Stimulated activated CD8-positive, alpha-beta memory T cell treated with anti-CD3 and anti-CD28 coated beads, Interleukin-4, amount 100 ng/mL, for 1 hour (primary cell): ENCODE measurements at places on chromosomes 11 and 22.

DNA sequence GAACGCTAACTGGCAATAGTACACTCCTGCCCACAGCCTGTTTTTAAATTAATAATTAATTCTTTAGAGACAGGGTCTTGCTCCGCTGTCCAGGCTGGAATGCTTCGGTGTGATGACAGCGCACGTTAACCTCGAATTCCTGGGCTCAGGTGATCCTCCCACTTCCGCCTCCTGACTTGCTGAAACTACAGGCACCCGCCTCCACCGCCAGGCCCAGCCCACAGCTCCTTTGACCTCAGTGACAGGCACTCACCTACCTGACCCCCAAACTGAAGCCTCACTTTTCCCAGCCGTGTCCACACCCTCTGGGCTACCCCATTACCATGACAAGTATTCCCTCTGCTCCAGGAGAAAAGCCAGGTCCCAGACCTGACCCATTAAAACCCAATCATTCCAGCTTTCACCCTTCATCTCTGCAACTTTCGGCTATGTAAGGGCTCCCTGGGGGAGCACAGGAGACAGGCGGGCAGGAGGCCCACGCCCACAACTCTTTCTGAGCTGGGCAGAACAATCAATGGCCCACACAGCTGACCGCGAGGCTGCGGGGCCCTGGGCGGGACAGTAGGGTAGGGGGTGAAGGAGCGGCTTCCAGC is 730 bp downstream of the LMNTD2 start:
- no peak for DNase-seq

- DNase-seq = no peak
These were observed 1.2 kb downstream of the DNAJC4 start for GRCh38 chr11:64231546-64231945.

DNA sequence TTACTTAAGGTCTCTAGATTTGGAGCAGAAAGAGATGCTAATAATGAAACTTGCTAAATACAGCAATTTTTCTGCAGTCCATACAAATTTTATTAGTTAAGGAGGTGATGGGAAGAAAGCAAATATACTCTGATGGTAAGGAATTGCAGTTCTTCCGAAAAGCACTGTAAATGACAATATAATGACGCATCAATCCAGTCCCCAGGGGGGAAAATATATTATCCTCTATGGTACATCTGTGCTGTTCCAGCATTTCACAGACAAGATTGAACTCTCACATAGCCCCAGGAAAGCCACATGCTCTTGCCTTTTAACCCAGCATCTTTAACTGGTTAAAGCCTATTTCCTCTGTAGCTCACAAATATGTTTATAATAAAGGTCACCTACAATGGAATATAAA is 416.6 kb upstream of the CCDC90B start:
- DNase-seq = no peak

- DNase-seq = no peak
These were observed 79.7 kb downstream of the FDX1 start for GRCh38 chr11:110509472-110509871.

DNA sequence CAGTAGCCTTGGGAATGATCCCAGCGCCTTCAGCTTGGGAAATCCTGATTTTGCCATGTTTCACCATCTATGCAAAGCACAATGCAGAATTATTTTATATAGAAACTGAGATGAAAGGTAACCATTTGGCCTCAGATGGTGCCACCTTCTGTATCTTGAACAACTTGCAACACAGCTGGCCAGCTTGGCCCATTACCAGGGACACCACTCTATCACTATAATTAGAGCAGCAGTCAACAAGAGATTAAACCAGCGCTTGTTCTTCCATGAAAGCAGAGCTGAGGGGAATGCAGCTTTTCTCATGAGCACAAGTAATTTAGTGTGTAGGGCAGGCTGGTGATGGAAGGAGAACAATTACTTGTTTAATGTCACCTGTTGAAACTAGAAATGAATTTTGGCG is 6.7 kb upstream of the ZDHHC13 start:
- DNase-seq = no peak

DNA sequence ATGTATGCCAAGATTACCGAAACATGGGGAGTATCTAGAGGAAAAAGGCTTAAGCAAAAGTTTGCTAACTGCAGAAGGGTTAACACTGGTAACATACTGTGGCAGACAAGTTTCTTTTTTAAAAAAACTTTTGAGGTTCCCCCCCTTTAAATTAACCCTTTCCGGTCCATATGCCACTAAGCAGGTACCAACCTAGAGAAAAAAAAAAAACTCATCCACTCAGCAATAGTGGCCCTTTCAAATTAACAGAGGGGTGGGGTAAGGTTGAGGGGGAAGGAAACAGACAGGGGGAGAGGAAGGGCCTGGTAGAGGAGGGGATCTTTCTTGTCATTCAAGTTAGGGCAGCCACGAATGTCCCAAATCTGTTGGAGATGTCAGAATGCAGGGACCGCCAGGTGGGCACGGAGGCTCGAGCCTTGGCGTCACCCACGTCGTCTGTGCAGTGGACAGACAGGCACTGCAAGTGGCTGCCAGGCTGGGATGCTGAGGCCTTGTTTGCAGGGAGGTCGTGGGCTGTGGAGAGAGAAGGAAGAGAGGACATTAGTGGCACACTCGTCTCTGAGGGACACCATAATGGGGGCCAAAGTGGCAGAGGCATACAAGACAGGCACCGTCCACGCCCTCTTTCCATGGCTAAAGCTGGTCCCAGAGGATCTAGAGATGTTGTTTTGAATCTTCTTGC is 50.8 kb downstream of the MN1 start:
- no peak for DNase-seq

- no peak for DNase-seq
These were observed 21.5 kb upstream of the RFPL3 start for GRCh38 chr22:32336121-32336603.

DNA sequence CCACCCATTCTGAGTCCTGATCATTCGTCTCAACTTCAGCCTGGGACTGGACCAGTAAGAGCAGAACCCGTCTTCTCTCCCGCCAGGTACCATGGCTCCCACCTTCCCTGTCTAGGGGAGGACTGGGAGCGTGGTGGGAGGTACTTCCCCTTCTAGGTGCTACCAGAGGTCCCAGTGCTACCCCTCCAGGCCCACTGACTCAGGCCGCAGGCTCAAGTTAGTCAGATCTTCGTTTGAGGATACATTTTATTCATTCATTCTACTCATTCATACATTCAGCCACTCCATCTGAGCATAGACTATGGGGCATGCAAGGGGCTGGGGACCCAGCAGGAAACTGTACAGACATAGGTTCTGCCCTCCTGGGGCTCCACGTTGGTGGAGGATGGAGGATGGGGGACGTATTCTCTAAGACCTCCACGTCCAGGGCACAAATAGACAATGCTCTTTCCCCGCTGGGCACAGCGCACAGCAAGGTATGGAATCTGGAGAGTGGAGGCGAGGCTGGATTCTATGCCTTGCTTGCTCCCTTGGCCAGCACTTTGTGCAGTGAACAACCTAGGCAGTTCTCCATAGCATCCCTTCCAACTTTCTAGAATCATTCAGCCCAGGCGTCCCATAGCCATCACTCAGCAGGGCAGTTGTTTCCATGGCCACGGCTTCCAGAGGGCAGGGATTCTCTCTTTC is 1.0 kb upstream of the RAB3IL1 start:
- DNase-seq = no peak

GRCh38 chr11:116691771-116692177 is 81.0 kb downstream of the BUD13 start:
- no peak for DNase-seq

GRCh38 chr11:40825201-40825834 is 634.1 kb downstream of the LRRC4C start:
- no peak for DNase-seq

GRCh38 chr11:92137747-92138146 is 86.9 kb upstream of the FAT3 start:
- no peak for DNase-seq

DNA sequence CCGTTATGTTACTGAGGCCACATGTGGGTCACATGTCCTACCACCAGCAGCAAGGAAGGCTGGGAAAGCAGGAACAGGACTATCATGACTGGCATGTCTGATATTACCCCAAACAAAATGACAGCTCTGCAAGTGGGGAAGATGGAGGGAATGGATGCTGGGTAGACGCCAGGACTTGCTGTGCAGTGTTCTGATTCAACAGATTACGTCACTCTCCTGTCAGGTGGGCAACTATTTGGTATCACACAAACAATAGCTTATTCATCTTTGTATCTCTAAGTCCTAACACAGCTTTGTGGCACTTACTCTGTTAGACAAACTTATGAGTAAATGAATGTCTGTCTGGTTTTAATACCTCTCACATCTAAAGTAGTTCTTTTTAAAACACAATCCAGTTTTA is 105.2 kb downstream of the SPON1 start:
- no peak for DNase-seq

- no peak for DNase-seq
These were observed at the start of gene LAYN for GRCh38 chr11:111540114-111540936. TSS of gene LAYN (plus strand) at chr11:111540720. CDS start at chr11:111540844, 124 bp downstream.

- no peak for DNase-seq
These were observed 78.3 kb upstream of the KCNQ1OT1 start for GRCh38 chr11:2777871-2778629.

DNA sequence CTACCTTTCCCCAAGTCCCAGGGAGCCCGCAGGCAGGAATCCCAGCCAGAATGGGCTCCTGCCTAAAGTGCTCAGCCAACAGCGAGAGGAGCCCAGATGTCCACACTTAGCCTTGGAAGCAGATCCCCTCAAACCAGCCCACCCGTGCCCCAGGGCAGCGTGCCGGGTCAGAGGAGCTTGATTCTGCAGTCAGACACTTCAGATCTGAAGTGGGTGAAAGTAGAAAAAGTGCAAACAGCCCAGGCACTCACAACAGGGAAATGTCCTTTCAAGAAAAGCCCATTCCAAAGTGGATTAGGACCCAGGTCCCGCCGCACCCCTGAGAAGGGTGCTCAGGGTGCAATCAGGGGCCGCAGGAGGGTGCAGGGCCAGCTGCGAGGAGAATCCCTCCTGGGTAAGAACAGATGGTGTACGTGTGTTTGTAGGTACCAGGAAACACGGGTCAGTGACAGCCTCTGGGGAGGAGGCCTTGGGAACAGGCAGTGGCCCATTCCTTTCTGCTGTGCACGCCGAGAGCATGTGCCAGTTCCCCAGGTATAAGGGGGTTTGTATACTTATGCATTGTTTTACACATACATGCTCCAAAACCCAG is 17.7 kb downstream of the ELFN2 start:
- DNase-seq = no peak

DNA sequence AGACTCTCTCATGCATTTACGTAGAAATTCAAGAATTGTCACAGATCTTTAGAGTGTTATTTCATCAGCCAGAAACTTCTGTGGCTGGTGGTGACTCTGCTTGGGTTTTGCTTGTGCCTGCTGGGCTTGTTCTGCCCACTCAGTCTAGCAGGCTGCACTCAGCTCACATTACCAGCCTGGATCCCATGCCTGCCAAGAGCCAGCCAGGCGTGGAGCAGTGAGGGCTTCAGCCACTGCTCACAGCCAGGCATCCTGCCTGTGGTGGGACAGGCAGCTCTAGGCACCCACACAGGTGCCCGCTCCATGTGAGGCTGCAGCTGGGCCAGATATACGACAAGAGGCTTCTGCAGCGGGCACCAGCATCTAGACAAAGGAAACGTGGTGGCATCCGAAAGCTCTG is 1213.3 kb upstream of the RAG2 start:
- DNase-seq = no peak

DNA sequence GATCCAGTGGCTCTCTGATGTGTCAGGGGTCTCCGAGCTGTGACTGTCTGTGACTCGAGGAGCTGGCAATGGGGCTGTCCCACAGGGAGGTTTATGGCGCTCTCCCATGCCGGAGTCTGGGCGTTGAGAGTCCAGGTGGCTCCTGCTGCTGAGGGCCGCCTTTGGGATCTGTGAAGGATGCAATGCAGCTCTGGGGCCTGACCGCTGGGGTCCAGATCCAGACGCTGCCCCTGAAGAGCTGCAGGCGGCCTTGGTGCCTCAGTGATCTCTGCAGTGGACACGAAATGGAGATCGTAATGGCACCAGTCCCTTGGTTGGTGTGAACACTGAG is 155.3 kb downstream of the TBC1D22A start:
- DNase-seq = no peak

- DNase-seq = no peak
These were observed 25.2 kb downstream of the OR51E2 start for GRCh38 chr11:4672470-4672869.
